CD4-positive, alpha-beta T cell treated with Interleukin-15 for 4 hours (primary cell): ENCODE measurements at places on chromosomes 2 and 18.

DNA sequence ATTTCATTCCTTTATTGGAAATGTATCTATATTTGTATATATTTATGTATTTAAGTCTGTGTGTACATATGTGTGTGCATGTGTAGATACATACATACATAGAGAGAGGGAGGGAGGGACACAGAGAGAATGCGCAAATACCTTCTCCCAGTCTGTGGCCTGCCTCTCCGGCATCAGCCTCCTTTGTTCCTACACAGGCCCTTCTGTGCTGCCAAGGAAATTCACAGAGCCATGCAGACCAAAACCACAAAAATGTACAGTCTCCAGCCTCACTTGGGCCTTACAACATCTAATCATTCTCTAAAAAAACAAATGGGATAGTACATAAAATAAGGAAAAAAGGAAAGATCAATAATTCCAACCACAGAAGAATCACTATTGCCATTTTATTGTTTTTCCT lies 8.8 kb upstream of the CRACDL start:
- DNase-seq, result no peak

DNA sequence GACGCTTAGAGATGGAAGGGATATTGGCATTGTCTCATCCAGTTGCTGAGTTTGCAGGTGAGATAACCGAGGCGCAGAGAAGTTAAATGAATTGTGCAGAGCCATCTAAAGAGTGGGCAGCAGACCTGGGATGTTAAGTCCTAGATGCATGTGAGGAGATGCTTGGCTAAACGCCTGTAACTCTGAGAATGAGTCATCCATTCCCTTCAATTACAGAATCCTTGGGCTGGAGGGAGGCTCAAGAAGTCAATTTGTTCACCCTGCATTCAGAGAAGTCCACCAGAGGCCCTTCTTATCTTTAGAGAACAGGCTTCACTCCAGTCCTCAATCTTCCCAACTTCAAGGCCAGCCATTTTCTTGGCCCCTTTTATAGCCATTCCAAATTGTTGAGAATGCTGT lies 1.6 kb downstream of the EHD3 start:
- DNase-seq, result no peak

- no peak for DNase-seq
These were observed 27.6 kb upstream of the SERPINB2 start for GRCh38 chr18:63859781-63860475.

- DNase-seq, result peak; percentile 44
These were observed 8.2 kb upstream of the TMEM182 start for GRCh38 chr2:102753563-102754159.

GRCh38 chr2:48357351-48357750 lies 172.6 kb upstream of the STON1 start:
- DNase-seq, result no peak

- no peak for DNase-seq
These were observed 232.9 kb upstream of the BOD1L2 start for GRCh38 chr18:56913941-56914340.

GRCh38 chr18:57121542-57122112 lies 25.3 kb upstream of the BOD1L2 start:
- no peak for DNase-seq

DNA sequence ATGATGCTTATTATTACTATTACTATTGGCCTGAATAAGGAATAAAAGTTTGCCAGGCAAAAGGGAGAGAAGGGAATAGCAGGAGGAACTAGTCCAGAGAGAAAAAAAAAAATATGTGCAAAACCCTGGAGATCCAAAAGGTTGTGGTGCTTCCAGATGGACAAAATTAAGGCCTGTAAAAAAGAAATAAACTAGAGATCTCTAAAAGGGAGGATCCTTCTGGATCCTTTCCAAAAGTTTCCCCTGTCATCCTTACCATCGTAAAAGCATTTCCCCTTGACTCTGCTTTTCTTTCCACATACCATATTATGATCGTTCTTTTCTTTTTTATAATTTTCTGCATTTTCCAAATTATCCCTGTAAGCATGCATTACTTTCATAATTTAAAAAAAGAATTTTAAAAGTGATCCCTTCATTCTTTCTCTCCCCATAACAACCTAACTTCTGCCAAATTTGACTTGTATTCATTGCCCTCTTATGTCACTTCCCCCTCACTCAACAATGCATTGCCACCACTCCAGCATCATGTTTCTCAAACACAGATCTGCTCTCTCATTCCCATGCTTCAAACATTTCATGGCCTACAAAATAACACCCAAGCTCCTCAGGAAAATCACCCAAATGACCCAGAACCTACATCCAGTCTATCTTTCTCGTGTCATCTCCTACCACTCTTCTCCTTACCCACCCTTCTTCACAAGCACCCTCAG lies 40.3 kb downstream of the RBMS1 start:
- no peak for DNase-seq

DNA sequence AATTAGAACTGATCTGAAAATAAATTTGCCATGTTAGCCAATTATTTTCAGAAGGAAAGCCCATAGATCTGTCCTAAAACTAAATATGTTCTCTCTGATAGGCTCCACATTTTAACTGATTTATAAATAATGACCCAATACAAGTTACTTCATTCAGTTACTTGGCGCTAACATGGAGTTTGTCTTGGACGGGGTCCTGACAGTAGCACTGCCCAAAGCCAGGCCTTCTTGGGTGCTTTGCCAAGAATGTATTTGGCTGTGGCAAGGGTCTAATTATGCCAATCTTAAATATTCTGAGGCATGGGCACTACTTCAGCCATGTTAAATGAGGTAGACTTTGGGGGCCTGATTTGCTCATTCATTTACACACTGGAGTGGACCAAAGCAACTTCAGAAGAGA lies 135.0 kb upstream of the PKDCC start:
- no peak for DNase-seq

DNA sequence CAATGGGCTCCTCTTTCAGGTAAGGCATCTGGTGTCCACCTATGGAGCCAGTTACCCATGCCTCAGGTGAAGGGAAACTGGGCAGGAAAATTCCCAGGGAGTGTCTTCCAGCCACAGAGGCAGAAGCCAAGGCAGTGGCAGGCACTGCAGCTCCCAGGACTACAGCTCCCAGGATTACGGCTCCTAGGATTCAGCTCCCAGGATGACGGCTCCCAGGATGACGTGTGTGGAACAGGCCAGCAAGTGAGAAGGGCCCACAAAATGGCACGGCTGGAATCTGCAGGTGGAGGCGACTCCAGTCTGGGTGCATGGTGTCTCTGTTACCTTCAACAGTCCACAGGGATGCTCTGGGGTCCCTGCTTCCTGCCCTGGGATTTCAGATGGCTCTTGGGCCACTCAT lies 92.1 kb downstream of the PTGR3 start:
- DNase-seq, result no peak

DNA sequence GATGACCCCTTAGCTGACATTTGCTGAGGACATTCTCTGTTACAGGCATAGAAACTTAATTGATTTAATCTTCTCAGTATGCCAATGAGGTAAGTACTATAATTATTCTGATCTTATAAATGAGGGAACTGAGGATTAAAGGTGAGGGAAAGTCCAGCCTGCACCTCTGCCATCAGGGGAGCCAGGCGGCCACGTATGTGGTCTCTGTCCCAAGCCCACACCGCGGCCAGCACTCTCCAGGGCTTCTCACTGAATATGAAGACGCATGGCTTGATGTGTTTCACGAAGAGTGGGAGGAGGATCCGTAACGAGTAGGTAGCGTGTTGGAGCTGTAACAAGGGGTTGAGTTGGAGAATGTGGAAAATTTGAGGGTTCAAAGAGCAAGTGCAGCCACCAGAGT lies 154.4 kb downstream of the TMEM18 start:
- DNase-seq, result no peak

DNA sequence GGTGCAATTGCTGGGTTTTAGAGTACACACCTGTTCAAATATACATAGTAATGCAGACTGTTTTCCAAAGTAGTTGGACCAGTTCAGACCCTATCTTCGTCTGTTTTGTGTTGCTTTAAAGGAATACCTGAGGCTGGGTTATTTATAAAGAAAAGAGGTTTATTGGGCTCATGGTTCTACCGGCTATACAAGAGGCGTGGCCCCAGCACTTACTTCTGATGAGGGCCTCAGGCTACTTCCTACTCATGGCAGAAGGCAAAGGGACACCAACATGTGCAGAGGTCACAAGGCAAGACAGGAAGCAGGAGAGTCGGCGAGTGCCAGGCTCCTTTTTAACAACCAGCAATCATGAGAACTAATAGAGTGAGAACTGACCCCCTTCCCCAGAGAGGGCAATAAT lies 21.9 kb upstream of the EMILIN2 start:
- no peak for DNase-seq

DNA sequence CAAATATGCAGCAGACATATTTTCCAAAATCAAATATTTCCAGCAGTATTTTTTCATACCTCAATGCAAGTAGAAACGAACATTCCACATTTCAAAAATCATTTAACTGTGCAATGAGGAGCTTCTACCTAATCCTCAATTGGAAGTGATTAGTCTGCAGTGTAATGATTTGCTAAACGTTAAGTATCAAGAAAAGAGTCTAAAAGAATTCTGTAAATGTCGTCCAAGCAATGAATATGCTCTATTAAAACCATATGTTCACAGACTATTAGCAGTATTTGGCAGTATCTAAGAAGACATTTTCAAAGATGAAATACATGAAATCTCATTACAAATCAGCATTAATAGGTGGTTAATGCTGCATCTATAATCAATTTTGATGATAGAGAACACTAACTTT lies 15.9 kb downstream of the DYM start:
- DNase-seq, result no peak

GRCh38 chr2:157928372-157928771 lies 52.2 kb upstream of the ACVR1 start:
- DNase-seq, result no peak

DNA sequence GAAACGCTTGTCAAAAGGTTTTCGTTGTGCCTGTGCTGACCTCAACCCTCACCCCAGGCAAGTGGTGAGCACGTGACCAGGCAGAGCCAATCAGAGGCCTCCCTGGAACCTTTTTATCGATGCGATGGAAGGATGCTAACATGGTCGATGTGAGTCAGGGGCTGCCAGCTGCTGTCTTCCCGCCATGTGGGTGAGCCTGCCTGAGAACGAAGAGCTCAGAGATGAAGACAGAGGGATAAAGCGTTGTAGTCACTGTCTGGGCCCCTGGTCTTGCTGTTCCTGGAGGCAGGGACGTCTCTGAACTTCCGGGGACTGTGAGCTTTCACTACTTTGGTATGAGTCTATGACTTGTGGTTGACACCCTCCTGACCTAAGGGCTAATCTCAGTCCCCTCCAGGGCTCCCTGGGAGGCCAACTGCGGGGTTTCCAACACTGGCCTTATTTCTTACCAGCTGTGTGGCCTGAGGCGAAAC lies 18.6 kb downstream of the DNMT3A start:
- DNase-seq, result peak; percentile 76

- no peak for DNase-seq
These were observed 326.8 kb downstream of the CCDC85A start for GRCh38 chr2:56510610-56511009.

DNA sequence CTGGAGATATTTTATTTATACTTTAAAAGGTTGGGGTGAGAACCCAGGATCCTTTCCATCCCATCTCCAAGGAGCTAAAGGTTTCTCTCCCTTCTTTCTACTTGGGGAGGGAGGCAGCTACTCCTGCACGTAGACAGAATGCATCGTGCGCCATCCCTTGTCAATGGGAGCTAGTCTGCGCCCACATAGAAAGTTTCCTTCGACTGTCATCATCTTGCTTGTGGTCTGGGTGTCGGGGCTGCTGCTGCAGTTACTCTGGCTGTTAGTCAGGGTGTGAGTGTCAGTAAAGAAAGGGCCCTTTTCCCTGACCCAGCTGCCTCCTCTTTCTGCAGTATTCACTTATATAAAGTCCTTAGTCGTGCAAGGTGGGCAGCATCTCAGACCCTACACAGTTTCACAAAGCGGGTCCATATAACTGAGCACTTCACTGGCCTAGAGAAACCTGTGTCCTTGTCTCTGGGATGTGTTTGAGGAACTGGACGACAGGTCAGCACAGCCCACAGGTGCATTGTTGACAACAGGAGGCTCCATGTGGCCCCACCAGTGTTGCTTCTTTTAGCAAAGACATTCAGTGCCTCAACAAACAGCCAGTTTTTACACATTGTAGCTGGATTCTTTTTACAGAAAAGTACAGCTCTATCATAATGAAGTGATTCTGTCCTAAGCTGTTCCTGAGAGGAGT lies 22.4 kb downstream of the NPAS2 start:
- DNase-seq, result no peak

GRCh38 chr2:170862286-170862902 lies 45.7 kb downstream of the GAD1 start:
- DNase-seq, result no peak

DNA sequence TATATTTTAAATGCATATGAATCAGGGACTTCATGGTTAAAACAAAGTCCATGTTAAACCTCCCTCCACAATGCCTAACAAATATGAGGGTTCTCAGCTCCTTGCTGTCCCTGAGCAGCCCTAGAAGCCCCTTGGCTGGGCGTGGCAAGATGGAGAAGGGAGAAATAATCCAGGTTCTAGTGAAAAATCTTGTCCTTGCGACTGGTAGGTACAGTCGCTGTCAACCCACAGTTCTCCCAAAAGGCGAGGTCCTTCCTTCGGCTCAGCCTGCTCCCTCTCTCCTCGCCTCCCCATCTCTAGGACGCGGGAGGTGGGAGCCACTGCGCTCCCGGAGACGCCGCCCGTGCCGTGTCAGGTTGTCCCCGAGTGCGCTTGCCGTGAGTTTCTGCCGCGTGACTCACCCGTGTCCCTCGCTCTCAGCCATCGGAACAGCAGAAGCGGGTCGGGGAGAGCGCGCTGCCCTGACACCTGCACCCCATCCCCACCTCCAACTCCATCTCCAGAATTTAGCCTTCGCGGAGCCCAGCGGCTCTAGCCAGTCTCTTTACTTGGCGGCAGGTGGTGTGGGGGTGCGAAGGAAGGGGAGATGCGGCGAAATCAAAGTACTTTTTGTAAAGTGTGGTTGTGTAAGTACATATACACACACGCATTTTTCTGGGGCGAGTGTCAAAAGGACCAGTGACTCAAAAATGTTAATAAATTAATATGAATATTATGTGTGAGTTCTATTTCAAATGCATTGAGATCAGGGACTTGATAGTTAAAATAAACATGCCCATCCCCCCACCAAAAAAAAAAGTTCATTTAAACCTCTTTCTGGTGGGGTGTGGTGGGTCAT lies 65.1 kb upstream of the TMEM17 start:
- no peak for DNase-seq

GRCh38 chr18:64097497-64097896 lies 51.4 kb downstream of the LINC00305 start:
- DNase-seq, result no peak

- no peak for DNase-seq
These were observed 64.0 kb downstream of the CCNT2 start for GRCh38 chr2:134982603-134983002.

GRCh38 chr2:84847326-84848050 lies 33.4 kb downstream of the TRABD2A start:
- DNase-seq, result no peak

DNA sequence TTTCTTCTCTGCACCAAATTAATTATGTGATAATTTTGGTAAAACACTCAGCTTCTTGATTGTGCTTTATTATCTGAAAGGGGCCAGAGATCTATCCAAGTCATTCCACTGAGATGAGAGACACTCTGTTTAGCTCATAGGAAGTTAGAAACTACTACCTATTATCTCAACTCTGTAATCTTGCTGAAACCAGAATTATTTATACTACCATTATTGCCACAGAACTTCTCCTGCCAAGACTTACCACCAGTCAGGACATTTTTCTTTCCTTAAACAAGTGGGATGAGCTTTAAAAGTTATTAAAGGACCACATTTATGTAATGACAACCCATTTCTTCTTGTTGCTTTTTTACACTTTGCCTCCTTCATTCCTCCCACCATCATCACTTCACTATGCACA lies 855.6 kb upstream of the PIK3C3 start:
- no peak for DNase-seq
